ENCODE measurements at places on chromosomes 7 and 10.

GRCh38 chr10:99927721-99928280 is 81.9 kb downstream of the DNMBP start:
- DNase-seq: no peak

GRCh38 chr10:133009218-133009950 is 67.0 kb upstream of the CFAP46 start:
- DNase-seq: peak; percentile 6

GRCh38 chr7:133183042-133183794 is 69.7 kb upstream of the EXOC4 start:
- DNase-seq: no peak

GRCh38 chr10:128556182-128557110 is 430.2 kb upstream of the MKI67 start:
- no peak for DNase-seq

DNA sequence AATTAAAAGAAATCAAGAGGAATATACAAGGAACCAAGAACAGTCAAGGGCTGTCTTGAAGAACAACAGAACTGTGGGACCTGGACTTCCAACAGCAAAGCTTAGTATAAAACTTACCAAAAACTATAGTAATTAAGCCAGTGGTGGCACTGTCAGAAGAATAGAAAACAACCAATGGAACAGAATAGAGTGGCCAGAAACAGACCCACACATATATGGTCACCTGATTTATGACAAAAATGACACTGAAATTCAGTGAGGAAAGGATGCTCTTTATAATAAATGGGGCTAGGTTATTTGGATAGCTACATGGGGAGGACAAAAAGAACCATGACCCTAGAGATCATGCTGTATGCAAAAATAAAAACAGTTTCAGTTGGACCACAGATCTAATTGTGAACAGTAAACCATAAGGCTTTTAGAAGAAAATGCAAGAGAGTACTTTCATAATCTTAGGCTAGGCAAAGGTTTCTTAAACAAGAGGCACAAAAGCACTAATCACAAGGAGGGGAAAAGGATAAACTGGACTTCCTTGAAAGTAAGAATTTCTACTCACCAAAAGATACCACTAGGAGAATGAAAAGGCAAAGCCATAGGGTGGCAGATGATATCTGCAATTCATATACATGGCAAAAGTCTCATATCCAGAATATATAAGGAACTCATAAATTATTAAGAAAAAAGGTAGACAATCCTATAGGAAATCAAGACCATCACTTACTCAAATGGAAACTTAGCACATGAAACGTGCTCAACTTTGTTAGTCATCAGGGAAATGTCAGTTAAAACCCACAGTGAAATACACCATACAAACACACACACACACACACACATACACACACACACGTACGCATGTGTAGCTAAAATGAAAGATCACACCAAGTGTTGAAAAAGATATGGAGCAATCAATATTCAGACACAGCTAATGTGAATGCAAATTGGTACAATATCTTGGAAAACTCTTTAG is 20.8 kb downstream of the HYCC1 start:
- no peak for DNase-seq

GRCh38 chr7:158001621-158002320 is 585.9 kb downstream of the PTPRN2 start:
- no peak for DNase-seq

GRCh38 chr10:75014516-75015230 is 96.8 kb upstream of the SAMD8 start:
- no peak for DNase-seq

- DNase-seq: no peak
Measured at GRCh38 chr10:11320809-11321520, 290.5 kb downstream of the USP6NL start.

DNA sequence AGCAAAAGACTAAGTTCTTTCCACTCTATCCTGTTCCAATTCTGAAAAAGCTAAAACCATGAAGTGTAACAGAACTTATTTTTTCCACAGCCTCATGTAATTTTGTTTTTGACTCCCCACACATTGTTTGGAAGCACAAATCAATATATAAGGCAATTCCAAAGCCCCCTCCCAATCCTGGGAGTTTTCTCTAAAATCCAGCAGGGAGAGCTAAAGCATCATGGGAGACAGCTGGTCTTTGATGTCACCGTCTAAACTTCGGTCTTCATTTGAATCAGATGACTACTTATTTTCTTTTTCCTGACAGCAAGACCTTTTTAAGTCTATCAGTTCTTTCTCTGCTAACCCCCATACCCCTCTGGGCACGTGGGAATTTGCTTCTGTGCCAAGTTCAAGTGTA is 33.3 kb upstream of the PON1 start:
- no peak for DNase-seq

DNA sequence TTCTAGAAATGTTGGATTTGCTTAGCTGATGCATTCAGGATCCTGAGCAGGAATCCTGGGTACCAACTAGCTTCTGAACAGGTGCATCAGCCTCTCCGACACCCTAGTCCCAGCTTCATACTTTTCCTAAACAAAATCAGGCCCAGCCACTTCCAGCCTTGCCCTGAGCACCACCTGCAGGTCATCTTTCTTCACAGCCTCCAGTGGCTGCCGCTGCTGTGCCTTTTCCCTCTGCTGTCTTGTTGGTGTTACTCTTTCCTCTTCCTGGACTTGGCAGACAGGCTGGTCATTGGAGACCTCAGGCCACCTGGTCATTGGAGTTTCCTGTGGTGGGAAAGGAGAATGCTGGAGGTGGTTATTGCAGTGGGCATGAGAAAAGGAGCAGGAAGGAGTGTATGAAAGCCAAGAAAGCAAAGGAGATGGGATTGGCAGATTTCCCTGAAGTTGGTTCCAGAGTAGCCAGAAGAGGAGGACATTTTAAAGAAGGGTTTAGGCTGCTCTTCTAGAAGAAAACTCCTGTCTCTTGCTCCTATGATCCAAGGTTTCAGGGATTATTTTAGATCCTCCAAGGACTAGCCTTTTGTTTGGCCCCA is 48.2 kb upstream of the NFKB2 start:
- peak; percentile 21 for DNase-seq

GRCh38 chr10:42367532-42368230 is 270.7 kb downstream of the ZNF33B start:
- no peak for DNase-seq

GRCh38 chr7:2710901-2711551 is 23.0 kb downstream of the AMZ1 start:
- DNase-seq: no peak

DNA sequence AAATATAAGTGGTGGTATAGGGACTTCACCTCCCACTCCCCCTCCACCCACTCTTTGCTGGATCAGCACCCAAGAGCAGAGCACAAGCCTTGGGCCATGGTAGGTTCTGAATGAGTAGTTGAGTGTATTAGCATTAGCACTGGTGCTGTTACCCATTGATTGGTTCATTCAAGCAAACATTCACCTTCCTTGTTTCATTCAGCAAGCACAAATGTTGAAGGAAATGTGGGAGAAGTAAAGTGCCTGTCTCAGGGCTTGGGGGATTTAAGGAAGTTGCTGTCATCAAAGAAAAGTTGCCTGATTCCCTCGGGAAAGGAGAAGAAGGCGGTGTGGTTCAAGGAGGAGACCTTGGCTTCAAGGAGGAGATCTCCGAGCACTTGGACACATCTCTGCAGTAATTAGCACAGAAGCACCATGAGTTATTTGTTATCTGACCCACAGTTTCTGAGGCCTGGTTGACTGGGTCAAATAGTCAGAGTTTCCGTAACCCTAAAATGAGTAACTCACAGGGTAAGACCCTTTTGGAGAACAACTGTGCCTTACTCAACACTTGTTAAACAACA is 17.3 kb downstream of the IL2RA start:
- DNase-seq: no peak

GRCh38 chr7:131692131-131692960 is 135.9 kb upstream of the PODXL start:
- DNase-seq: peak; percentile 47

DNA sequence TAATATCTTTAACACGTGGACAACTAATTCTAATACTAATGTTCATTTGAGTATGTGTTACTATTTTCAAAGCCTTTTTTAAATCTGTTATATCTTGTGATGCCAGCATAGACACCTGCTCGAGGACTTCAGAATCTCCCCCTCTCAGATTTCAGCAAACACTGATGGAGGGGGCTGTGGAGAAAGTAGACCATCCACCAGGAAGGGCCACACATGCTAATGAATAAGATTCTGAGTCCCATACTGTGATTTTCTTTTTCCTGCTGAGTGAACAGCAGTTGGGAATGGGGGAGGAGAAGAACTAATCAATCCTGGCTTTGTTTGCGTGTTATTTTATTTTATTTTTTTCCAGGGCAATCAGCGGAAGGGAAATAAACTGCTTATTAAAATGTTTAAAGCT is 157.9 kb upstream of the CSTF2T start:
- no peak for DNase-seq

- peak; percentile 84 for DNase-seq
Measured at GRCh38 chr10:50325449-50326171, 74.3 kb upstream of the ASAH2 start.

- DNase-seq: no peak
Measured at GRCh38 chr10:66234872-66235271, 691.0 kb upstream of the LRRTM3 start.

DNA sequence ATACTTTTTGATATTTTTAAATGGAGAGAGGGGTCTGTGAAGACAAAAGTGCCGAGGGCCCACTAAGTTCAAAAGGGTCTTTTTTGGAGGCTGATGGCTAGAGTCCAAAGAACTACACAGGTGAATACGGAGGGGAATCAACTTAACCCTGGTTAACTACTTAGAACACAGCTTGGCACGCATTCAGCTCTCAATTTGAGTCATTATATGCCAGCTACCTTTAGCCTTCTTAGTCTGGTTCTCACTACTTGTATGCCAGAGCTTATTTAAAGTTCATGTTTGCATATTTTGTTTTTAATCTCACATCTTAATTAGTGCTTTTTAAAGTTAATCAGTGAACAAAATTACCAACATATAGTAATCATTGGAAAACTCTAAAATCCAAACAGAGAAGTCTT is 80.8 kb downstream of the VWDE start:
- no peak for DNase-seq

DNA sequence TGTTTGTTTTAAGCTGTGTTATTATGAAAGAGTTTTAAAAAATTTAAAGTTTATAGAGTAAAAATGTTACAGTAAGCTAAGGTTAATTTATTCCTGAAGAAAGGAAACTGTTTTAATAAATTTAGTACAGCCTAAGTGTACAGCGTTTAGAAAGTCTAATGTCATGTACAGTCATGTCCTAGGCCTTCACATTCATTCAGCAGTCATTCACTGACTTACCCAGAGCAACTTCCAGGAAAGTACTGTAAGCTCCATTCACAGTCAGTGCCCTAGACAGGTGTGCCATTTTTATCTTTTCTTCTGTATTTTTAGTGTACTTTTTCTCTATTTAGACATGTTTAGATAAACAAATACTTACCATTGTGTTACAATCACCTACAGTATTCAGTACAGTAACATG is 126.8 kb downstream of the TPK1 start:
- no peak for DNase-seq

DNA sequence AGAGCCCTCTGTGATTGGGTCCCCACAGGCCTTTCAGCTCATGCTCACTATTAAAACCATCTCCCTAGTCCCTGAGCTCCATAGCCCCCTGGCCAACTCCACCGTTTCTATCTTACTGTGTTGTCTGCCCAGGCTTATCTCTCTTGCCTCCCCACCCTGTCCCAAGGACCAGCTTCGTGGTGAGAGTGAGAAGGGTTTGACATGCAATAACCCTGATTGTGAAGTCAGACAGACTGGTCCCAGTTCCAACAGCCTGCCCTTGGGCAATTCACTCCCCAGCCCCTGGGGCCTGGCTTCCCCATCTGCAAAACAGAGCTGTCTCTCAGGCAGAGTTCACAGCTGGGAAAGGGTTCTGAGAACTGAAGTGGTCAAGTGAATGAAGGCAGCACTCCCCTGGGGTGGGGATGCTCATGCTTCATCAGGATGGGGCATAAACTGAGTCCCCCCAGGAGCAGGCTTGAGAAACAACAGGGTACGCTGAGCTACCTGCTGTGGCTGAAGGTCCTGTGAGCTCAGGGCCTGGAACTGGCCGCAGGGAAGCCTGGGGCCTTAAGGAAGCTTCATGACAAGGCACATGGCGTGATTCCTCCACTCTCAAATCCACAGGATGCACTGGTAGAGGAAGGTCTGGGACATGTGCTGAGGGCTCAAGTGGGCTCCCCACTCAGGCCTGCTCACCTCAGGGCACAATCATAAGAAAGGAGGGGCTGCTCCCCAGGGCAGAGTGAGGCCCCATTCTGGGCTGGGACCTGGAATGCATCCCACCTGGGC is 1.8 kb upstream of the PPIF start:
- no peak for DNase-seq

- no peak for DNase-seq
Measured at GRCh38 chr10:52762088-52762487, 10.5 kb downstream of the MBL2 start.

DNA sequence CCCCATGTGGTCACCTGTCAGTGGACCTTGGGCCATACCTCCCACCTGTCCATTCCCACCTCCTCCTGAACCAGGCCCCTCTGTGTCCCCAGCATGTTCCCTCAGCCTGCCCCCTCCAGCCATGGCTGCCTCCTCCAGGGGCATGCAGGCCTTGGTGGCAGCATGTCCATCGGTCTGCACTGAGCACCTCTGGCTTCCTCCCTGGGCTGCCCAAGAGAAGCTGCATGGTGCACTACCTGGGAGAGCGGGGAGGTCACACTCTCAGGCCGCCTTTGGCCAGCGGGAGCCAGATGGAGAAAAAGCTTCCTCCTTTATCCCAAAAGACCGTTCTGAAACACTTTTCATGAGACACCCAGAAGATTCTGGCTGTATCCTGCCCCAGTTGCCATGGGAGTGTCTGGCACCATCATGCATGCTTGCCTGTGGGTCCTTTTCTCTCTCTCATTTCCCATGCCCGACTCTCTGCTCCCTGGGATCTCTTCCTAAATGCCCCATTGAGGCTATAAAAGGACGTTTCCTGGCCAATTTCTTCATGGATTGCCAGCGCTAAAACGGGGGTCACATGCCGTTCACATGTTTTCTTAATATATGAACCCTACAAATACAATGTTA is 45.5 kb upstream of the MGMT start:
- DNase-seq: no peak

DNA sequence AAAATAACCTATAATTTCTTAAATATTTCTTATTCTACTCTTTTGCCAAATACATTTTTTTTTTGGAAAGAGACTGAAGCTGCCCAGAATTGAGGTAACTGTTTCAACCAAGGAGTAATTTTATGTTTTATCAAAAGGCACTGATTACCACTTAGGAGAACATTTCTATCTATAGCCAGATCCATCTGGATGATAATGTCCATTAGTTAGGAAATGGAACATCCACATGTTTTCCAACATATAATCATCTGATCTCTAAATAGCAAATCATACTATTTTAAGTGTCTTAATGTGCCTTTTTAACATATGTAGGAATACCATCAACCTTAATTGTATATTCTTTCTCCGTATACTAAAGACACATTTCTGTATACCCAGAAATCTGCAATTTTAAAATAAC is 1068.9 kb downstream of the NXPH1 start:
- DNase-seq: no peak

All from hematopoietic multipotent progenitor cell treated with erythropoietin and hydrocortisone succinate and interleukin-3 and kit ligand, for 15 days (in vitro differentiated cells).